ENCODE measurements at places on chromosomes 11 and 22. TPM values are rescaled to one million over a fixed set of nuclear protein-coding genes. Genes with fewer than 3 reads are reported as not detected.

LRRC10B gene
- total RNA-seq, result not detected

LGALS12 gene
- total RNA-seq, result not detected

TRPC6 gene
- not detected for total RNA-seq

DKK3 gene
- 288 TPM for total RNA-seq

MTMR3 gene
- total RNA-seq, result 25.1 TPM

MPZL3 gene
- total RNA-seq, result 8.2 TPM

CDON gene
- 1.2 TPM for total RNA-seq

ISX gene
- not detected for total RNA-seq

MRGPRX3 gene
- total RNA-seq, result 0.09 TPM

LMO1 gene
- total RNA-seq, result not detected

CRYBB3 gene
- not detected for total RNA-seq

MMP3 gene
- not detected for total RNA-seq

CRYAB gene
- 0.18 TPM for total RNA-seq

LRRN4CL gene
- total RNA-seq, result 0.09 TPM

FAM118B gene
- 27.4 TPM for total RNA-seq

TMEM86A gene
- 1.3 TPM for total RNA-seq

HMBS gene
- total RNA-seq, result 2.9 TPM

INS gene
- not detected for total RNA-seq

POTEH gene
- not detected for total RNA-seq

MB gene
- not detected for total RNA-seq

OR8A1 gene
- total RNA-seq, result not detected

PGA5 gene
- not detected for total RNA-seq

SLC22A25 gene
- total RNA-seq, result not detected

PRG2 gene
- 0.27 TPM for total RNA-seq

CD3E gene
- total RNA-seq, result not detected

IFITM1 gene
- 8.3 TPM for total RNA-seq

KDM4E gene
- not detected for total RNA-seq

SMCO4 gene
- 12.1 TPM for total RNA-seq

TMPRSS5 gene
- 0.18 TPM for total RNA-seq

Data from endothelial cell of coronary artery (primary cell).